Fibroblast of skin of right quadriceps (primary cell): ENCODE measurements at places on chromosomes 7 and 10.

GRCh38 chr7:158880973-158881372, 24.6 kb downstream of the DYNC2I1 start:
- no peak for DNase-seq

- no peak for DNase-seq
Observed at GRCh38 chr10:106542461-106542860, 622.0 kb downstream of the SORCS1 start.

GRCh38 chr7:8982338-8982992, 549.1 kb downstream of the NXPH1 start:
- DNase-seq = no peak

DNA sequence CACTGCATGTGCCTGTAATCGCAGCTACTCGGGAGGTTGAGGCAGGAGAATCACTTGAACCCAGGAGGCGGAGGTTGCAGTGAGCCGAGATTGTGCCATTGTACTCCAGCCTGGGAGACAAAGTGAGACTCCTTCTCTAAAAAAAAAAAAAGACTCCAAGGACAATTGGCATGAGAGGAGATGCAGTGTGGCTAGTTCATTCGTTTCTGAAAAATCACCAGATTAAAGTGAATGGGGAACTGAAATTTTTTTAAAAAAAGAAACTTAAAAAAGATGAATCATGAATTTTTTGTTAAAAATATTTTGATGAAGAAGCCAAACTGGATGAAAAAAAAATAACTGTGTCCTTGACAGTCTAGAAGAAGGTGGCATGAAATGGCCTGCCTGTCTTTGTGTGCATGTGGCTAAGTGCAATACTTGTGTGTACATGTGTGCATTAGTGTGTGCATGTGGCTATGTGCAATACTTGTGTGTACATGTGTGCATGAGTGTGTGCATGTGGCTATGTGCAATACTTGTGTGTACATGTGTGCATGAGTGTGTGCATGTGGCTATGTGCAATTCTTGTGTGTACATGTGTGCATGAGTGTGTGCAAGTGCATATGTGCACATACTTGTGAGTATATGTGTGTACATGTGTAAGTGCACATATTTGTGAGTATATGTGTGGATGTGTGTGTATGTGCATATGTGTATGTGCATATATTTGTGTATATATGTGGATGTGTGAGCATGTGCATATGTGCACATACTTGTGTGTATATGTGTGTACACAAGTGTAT, 391.7 kb upstream of the KLF6 start:
- DNase-seq = no peak

- DNase-seq = no peak
Observed at GRCh38 chr10:96832721-96833219, 672 bp downstream of the LCOR start.

DNA sequence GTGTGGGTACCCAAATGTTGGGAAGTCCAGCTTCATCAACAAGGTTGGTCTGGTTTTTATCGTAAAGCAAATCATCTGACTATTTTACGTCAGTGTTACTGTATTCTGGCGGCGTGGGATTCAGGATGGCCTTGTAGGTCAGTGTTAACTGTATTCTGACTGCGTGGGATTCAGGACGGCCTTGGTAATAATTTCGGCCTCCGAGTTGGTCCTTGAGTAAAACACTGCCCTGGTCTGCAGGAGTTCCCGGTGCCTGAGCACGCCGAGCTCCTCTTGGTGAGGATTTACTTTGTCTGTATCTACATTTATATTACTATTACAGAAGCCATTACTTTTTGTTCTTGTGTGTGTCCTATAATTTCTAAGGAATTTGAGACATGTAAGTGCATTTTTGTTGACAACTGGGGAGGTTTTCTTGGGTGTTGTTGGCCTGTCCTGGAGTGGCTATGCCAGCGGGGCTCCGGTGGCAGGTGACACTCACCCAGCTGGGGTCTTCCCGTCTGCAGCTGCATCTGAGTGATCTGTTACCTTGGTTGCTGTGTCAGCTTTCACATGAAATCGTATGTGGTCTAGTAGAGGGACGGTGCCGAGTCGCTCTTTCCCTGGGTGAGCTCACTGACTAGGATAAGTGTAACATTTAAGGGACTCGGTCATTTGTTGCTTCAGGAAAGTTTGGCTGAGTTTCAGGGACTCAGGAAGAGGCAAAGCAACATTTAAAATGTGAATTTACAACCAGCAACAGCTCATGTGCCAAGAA, 9.2 kb downstream of the GTPBP4 start:
- DNase-seq = no peak

DNA sequence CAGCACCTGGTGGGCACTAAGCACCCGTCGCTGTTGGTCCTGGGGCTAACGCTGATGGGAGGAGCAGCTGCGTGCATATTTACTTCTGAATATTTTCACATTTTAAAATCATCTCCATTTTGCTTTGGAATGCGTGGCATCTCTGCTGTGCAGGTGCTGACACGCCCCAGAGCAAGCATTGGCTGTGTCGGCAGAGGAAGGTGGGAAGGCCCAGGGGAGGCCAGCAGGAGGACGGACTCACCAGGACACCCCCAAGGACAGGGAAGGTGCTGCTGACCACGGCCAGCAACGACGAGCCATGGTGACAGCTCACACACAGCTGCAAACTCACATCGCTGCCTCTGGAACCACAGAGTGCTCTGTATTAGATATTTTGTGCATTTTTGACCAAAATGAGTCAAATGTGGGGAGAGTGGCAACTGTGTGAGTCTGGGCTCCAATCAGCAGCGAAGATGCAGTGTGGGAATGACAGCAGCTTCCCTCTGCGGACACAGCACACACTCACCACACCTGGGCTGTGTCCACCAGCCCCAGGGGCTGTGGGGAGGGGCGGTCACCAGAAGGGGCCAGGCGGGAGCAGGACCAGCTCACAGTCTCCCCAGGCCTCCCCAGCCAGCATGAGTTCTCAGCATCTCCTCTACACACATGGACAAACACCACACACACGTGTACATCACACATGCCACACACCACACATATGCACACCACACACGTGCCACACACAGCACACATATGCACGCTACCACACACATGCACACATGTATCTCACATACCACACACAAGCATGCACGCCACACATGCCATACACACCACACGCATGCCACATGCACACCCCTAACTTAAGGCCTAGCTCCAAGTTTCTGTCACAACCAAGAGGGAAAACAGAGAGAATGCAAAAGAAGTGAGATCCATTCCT, 58.2 kb downstream of the PTPRN2 start:
- DNase-seq = no peak

- DNase-seq = no peak
Observed at GRCh38 chr10:10734356-10735064, 283.2 kb upstream of the CELF2 start.

GRCh38 chr7:116859323-116859722, 3.1 kb upstream of the CAPZA2 start:
- DNase-seq = peak; percentile 82

DNA sequence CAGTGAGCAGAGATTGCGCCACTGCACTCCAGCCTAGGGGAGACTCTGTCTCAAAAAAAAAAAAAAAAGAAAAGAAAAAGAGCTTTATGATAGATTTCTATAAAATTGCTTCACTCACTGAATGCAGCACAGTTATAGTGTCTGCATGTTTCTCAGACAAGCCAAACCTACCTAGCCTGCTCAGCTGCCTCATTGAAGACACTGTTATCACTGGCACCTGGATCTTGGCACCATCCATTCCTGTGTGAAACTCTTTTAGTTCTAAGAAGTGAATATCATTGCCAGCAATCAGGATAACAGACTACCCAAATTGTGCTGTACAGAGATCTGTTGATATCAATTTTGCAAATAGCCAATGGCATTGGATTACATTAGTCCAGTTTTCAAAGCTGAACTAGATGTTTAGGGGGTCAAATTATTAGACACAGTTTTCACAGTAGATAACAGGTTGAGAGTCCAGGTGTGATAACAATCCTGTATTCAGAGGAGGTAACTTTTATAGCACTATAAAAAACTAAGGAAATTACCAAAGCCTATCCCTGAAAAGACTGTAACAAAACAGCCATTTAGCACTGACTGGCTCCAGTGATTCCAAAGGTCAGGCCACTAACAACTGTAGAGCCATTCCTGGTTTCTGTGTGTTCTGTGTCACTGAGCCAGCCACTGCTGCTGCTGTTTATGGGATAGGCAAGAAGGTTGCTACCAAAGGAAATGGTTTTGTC, 17.1 kb downstream of the PDSS1 start:
- no peak for DNase-seq

DNA sequence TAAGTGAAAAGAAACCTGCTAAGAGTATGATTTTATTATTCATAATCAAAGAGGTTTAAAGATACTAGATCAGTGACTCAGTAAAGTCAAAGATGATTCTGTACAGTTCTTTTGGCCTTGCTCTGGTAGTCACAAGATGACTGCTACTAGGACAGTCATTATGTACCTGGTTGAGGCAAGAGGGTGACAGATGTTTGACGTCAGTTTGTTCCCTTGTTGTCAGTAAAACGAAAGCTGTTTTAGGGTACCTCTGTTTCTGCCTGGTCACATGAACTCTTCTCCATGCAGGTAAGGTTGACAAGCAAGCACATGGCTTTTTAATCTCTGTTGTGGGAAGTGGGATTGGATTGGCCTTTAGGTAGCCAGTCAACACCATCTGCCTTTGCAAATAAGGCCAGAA, 308.0 kb downstream of the EXOC4 start:
- DNase-seq = no peak

DNA sequence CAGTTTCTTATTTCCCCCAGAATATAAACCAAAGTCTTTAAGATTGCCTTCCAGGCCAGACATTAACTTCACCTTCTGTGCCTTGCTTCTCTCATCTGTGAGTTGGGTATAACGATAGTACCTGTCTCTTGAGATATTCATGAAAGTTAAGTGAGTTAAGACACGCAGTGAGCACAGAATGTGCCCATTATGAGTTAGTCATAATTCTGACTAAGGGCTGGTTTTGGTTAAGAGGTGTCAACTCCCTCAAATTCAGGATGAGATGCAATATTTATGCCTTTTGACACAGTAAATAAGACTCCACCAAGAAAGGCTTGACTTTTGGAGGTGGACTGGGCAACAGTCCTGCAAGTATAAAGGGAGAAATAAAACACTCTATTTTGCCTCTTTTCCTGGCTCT, 528.7 kb upstream of the IGFBP3 start:
- DNase-seq = no peak

DNA sequence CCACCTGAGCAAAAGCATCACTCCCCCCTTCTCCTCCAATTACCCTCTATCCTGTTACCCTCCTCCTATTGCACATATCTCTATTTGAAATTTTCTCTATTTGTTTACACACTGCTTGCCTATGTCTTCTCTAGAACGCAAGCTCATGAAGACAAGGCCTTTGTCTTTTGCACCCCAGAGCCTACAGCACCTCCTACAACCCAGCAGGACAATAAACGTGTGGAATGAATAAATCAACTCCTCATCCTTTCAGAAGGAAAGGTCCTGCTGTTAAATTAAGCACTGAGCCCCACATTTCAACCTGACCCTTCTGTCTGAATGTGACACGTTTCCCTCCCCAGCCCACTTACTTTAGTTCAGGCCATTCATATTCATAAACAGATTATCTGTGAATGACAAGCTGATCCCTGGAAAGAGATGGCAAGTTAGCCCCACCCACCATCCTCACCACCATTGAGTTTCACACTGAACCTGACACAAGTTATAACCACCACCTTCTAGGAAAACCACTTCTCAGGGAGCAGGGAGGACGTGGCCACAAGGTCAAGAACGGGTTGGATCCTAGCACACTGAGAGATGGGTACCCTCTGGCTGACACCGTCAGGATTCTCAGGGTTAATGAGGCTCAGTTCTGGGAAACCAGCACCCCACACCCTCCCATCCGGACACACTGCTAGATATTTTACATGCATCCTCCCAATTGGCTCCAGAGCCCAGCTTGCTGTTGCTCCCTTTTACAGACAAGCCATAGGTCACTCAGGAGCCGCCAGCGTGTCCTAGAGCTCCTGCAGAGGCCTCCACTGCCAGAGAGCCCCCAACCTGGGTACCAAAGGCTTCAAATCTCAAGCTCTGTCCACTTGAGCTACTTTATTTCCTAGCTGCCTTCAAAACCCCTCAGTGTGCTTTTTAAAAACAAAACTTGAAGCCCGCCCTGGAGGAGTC, 934 bp downstream of the PRTFDC1 start:
- DNase-seq = peak; percentile 22

GRCh38 chr10:33134011-33134751, 176.2 kb upstream of the ITGB1 start:
- DNase-seq = peak; percentile 79

GRCh38 chr7:7795630-7796121, 77.3 kb upstream of the RPA3 start:
- DNase-seq = peak; percentile 42
